ENCODE measurements at places on chromosomes 2 and 18. TPM values are rescaled to one million over a fixed set of nuclear protein-coding genes. Genes with fewer than 3 reads are reported as not detected.

DNA sequence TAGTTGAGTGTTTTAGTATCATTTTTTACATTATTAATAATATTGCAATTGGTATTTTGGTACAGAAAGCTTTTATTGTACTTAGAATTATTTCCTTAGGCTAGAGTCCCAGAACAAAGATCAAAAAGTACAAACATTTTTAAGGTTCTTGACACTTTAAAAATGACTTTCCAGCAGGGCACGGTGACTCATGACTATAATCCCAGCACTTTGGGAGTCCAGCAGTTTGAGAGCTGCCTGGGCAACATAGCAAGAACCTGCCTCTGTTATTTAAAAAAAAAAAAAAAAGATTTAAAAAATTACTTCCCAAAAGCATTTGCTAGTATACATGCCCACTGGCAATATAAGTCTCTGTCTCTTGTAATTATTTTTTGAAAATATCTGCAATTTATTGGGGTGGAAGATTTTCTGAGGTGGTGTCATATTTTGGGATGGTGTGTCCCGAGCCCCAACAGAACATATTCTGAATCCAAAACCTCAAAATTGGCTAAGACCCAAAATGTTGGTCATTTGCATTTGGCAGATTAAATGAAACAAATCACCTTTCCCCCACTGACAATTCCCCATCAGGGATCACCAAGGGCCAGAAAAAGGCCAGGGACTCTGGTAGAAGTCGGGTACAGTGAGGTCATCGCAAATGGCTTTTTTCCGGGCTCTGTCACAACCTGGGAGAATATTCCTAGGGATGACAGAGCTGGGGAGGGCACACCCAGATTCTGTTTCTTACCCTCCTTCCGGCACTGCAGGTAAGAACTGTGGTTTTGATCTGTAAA, 42.1 kb downstream of the NIFK start:
- DNase-seq: no peak

GRCh38 chr18:32042337-32042736, 23.7 kb downstream of the RNF125 start:
- DNase-seq: no peak

The COL4A4 gene
- total RNA-seq: 1.7 TPM

DNA sequence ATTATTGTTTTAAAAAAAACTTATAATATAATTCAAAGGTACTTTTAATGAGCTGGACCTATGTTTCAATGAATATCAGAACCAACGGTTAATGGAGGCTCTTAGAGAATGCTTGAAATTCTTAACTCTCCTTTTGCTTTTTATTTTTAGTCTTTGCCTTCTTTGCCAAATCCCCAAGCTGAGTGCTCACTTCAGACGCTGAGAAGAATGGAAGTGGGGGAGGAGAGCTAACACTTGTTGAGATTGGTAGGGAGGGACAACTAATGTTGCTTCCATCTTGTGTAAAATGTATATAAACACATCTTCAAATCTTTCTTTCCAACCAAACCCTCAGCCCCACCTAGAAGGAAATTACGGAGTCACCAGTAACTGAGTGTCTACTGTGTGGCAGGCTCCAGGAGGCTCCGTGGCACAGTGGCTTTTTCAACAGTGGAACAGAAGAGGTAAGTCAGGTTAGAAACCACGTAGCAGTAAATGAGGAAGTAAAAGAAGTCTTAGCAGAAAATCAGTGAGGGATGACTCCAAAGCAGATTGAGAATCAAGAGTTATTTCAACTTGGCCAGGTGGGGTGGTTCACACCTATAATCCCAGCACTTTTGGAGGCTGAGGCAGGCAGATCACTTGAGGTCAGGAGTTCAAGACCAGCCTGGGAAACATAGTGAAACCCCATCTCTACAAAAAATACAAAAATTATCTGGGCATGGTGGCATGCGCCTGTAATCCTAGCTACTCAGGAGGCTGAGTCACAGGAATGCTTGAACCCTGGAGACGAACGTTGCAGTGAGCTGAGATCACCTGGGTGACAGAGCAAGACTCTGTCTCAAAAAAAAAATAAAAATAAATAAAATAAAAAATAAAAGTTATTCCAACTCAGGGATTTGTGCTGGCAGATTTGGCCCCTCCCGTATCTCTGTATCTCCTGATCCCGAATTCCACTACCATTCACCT, 45.0 kb upstream of the CREB1 start:
- no peak for DNase-seq

The TBR1 gene
- 0.10 TPM for total RNA-seq

The ABCB11 gene
- total RNA-seq: 0.20 TPM

GRCh38 chr2:160200921-160201320, 849 bp upstream of the ITGB6 start:
- DNase-seq: no peak

DNA sequence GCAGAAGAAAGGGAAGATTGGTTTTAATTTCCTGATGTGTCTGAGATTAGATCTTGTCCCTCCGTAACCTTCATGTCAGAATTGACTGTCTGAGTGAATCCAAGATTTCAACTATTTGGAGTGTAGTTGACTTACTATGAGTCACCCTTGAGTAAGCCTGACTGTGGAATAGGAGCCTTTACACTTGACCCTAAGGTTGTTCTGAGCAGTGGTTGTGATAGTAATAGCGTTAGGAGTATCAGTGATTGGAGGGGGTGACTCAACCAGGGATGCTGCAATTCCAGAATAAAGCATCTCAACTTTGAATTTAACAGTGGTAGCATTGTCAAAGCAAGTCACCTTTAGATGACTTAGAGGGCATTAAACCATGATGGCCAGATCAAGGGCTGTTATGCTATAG, 979.5 kb upstream of the FAM98A start:
- DNase-seq: no peak

DNA sequence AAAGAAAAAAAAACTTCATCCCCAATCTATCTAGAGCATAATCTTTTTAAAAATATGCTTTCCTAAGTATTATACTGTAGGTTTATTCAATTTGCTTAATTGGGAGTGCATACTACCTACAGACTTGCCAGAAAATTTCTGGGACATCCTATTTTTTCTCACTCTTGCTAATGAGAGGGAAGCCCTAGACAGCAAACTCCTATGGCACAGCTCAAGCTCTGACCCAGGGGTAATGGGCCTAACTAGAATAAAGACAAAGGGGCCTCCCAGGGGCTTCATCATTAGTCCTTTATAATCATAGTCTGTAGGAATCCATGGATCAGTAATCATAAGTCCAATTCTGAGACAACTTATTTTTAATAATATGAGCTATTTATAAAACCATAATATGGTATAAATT, 142.6 kb upstream of the ITGA4 start:
- DNase-seq: no peak

The ZNF521 gene
- total RNA-seq: 64.4 TPM

The GPC1 gene
- 27.2 TPM for total RNA-seq

DNA sequence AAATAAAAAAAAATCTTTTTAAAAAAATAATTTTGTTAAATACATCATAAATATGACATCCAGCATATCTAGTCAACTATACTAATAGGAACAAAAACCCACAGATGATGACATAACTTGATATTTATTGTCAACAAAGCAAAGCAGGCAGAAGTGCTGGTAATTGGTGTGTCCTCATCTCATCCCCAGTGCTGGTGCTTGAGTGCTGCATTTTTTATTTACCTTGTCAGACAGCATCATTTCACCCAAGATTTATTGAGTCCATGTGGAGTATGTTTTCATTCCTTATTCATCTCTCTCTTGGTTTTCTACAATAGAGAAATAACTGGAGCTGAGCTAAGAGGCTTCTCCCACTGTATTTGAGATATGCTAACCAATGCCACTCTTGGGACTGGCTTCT, 191.6 kb upstream of the SLC14A2 start:
- no peak for DNase-seq

The SCN9A gene
- total RNA-seq: 94.9 TPM

- DNase-seq: no peak
These were observed 1782.1 kb upstream of the CELF4 start for GRCh38 chr18:39347701-39348100.

GRCh38 chr2:216235462-216235861, 126.3 kb downstream of the XRCC5 start:
- DNase-seq: no peak

The ATP6V1B1 gene
- not detected for total RNA-seq

The ACOXL gene
- 0.40 TPM for total RNA-seq

DNA sequence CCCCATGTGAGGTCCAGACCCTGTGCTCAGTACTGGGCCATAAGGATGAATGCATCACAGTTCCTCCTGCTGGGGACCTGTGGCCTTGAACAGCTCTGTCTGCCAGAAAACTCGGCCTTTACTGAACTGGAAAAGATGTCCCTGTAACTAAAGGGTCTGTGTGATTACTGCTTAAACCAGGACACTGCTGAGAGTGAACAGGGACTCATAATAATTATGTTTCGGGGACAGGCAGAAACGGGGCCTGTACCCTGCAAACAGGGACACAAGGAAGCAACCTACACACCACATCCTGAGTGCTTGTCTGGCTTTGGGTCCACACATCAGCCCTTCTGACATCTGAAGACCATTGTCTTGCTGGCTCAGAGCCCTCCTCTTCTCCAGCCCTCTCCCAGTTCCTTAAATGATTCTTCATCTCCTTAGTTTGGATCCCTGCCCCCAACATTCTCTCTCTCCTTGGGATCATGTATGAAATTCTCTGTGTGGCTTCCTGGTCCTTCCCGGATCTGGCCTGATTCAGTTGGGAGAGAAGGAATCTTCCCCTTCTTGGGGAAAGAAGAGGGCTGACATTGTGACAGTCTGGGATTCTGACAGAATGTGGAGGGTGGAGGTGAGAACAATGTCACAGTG, 248.0 kb downstream of the MYCN start:
- DNase-seq: no peak

GRCh38 chr2:238892796-238893195, 44.9 kb downstream of the TWIST2 start:
- DNase-seq: no peak

The NR4A2 gene
- total RNA-seq: 6.4 TPM

GRCh38 chr18:3451989-3452749, 2.2 kb downstream of the TGIF1 start:
- DNase-seq: peak; percentile 61

The PTPRN gene
- total RNA-seq: 67.3 TPM

- DNase-seq: no peak
These were observed 117.0 kb upstream of the EML6 start for GRCh38 chr2:54606393-54606958.

DNA sequence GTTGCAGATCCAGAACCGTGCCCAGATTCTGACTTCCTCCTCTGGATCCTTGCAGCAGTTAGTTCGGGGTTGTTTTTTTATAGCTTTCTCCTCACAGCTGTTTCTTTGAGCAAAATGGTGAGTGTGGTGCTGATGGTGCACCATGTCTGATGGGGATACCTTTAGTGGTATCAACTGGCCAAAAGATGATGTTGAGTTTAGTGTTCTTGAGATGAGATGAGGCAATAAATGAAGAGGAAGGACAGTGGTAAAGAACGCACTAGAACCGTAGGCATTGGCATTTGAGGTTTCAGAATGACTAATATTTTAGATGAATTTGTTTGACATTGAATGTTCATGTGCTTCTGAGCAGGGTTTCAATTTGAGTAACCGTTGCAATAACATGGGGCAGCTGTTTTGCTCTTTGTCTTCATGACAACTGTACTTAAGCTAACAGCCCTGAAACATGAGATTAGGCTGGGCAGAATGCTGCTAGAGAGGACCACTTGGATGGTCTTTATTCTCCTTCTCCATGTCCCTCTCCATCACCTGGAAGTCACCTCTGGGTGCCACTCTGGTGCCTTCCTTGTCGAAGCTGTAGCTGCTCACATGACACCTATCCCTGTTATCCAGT, 3.9 kb downstream of the CTLA4 start:
- DNase-seq: no peak

The AMER3 gene
- total RNA-seq: 11.4 TPM

DNA sequence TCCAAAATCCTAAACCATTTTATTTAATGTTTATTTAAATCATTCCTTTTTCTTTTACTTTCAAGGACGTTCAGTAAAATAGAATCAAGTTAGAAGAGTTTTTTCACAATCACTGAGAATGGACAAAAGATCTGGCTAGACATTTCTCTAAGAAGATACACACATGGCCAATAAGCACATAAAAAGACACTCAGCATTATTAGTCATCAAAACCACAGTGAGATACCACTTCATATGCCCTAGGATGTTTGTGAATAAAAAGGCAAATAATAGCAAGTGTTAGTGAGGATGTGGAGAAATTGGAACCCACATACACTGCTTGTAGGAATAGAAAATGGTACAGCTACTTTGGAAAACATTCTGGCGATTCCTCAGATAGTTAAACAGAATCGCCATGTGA, 76.1 kb downstream of the RHBDD1 start:
- DNase-seq: no peak

The ARHGAP15 gene
- total RNA-seq: 15.4 TPM

The GALR1 gene
- total RNA-seq: 0.72 TPM

The MBD5 gene
- total RNA-seq: 40.1 TPM

DNA sequence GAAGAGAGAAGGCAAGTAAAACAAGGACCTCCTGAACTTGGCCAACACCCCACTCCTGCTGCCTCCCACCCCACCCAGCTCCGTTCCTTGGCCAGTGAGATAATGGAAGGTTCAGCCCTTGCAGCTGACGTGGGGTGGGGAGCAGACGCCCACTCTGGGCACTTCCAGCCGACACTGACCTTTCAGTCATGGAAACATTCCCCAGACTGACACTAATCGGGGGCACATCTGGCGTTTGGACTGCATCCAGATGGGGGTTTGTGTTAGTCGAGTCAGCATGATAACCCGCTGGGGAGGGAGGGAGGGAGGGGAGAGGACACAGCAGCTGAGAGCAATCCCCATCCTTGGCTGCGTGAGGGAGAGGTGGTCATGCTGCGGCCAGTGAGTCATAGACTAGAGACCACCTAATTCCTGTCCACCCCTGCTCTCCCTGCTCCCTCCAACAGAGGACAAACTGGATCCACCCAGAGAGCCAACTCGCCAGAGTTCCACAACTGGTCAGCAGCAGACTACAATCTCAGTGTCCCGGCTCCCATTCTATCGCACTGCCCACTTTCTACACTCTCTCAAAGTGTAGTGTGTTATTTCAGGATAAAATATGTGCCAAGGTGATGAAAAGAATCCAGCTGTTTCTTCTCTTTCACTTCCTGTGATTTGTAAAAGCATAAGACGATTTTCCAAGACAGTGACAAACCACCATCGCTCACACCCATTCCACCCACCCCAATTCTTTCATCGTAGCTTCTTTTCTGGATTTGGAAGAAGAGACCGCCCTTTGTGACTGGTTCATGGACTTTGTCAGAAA, 115.4 kb upstream of the PKDCC start:
- DNase-seq: no peak

The REG3G gene
- total RNA-seq: 0.50 TPM

All from spinal cord (tissue), 10 donors.